ENCODE measurements at places on chromosomes 1 and 21.

DNA sequence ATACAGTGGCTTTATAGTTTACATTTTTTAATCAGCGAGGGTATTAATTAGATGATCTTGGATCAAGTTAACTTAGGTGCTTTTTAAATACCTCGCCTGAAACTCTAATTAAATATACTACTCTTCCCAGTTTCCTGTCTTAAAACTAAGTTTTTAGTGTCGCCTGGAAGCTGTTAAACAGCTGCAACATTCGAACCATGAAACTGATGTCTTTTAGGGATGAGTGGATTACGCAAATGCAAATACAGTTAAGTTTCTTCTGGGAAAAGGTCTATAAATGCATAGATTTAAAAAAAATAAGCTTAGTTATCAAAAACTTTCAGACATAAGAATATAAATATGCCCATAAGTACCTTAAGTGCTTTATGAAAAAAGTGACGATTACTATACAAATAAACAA, 228.3 kb downstream of the PTPRC start:
- DNase-seq = no peak

DNA sequence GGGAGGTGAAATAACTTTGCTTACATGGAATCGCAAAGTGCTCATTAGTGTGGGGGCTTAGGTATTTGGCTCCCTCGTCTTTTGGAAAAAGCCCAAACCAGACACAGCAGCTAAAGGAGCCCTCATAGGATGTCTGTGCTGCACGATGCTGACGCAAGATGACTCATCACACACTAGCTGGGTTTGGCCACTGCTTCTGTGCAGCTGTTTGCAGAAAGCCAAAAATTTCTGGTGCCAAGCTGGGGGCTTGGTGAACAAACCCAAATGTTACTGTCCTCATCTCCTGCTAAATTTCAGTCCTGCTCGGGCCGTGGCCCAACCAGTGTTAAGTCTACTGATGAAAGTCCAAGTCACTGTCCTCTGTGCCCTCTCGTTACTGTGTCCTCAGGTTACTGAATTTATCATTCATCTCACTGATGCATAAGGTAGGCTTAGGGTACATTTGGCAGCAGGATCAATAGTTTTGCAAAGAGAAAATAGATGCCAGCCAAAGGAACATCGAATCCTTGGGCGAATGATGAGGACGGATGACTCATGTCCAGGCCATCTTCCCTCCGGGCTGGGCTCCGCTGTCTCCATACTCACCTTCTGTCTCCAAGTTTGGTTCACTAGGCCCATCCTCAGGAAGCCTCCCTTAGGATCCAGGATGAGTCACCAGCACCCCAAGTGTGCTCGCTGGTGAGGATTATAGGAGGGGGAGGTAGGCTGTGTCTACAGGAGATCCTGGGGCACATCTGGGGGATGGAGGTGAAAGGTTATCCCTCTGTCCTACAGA, 177.7 kb downstream of the ADSS2 start:
- no peak for DNase-seq

- peak; percentile 24 for DNase-seq
These were observed 24.8 kb downstream of the PCSK9 start for GRCh38 chr1:55064071-55064581.

GRCh38 chr1:244970236-244970743, 105.9 kb upstream of the HNRNPU start:
- peak; percentile 88 for DNase-seq

DNA sequence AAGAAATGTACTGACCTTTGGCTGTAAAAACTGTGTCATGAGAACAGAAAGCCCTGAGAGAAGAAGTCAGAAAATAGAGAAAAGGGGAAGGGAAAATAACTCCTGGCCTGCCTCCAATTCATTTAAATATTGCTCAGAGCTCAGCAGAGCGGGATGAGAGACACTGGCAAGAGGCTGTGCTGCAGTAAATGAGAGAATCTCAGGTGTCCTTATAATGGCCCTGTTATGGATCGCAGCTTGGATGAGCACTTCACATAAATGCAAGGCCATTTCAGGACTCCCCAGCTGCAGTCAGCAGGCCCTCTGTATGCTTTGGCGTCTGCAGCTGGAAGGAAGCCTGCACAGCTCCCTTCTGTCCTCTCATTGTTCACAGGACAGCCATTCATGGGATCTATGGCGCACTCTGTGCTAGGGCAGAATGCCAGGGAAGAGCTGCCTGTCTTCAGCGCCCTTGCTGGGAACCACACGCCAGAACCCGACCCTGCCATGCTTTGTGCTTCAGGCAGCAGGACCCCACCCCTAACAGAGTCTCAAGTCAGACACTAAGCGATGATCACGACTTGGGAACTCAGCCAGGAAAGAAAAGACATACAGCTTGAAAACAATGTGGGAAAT, 20.7 kb upstream of the ABCB10 start:
- DNase-seq = peak; percentile 54

GRCh38 chr1:48558366-48558765, 86.4 kb upstream of the SPATA6 start:
- no peak for DNase-seq

DNA sequence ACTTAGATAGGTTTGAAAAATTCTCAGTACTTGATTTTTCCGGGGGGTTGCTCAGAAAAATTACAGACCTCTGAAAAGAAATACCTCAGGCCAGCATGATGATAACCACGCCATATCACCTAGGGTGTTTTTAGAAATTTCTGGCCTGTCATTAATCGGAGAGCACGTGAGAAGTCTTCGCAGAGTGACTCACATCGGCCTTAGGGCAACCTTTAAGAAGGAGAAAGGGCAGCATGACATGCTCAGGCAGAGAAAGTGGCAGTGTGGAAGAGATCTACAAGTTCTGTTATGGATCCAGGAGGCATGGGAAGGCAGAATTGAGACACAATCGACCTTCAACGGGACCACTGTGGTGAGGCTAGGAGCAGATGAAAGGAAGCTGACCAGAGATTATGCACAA, 506.3 kb downstream of the LMO4 start:
- no peak for DNase-seq

DNA sequence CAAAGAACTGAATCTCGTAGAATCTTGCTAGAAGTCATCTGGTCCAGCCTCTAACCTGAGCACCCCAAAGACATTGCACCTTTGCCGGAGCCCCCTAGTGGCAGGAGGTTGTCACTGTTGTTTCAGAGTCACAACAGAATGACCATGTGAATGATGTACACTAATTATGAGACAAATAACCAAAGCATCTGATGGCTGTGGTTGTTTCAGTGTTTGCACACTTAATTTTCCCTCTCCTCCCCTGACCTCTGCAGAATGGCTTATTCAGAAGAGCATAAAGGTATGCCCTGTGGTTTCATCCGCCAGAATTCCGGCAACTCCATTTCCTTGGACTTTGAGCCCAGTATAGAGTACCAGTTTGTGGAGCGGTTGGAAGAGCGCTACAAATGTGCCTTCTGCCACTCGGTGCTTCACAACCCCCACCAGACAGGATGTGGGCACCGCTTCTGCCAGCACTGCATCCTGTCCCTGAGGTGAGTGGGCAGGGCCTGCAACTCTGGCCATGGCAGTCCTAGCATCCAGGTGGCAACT, 26.4 kb downstream of the TRAF5 start:
- no peak for DNase-seq

GRCh38 chr1:53324728-53325297, 3.1 kb downstream of the LRP8 start:
- DNase-seq = no peak

DNA sequence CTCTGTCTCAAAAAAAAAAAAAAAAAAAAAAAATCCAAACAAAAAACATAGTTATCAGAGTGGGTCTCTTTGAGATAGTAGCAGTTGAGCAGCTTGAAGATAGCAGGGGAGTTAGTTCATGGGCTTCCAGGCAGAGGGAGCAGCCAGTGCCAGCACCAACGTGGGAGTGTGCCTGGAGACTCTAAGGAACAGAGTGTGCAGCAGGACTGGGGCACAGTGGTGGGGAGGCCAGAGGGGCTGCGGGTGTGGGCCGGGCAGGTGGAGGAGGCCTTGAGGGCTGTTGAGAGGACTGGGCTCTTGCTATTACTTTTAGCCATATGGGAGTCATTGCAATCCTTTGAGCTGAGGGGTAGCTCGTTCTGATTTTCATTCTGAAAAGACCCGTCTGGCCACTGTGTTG, 63.8 kb downstream of the RYR2 start:
- DNase-seq = no peak

DNA sequence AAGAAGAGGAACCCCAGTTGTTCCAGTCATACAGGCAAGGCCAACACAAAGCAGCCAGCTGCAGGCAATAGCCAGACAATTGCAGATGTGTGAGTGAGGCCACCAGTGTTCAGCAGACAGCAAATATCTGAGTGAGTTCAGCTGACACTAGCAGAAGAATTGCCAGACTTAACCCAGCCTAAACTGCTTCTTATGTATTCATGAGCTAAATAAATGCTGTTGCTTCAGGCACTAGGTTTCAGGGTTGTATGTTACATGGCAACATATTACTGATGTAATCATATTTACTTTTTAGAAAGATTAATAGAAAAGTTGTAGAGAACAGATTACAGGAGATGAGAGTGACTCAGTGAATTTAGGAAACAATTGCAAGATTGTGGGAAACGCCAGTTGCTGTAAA, 129.8 kb upstream of the CHODL start:
- no peak for DNase-seq

GRCh38 chr1:204102029-204102611, 29.2 kb downstream of the SOX13 start:
- DNase-seq = no peak

- no peak for DNase-seq
These were observed at the start of gene AGRN for GRCh38 chr1:1020000-1020404. AGRN (plus strand) TSS chr1:1020120; CDS start chr1:1020173, 53 bp downstream.

GRCh38 chr21:45338311-45339017, 50.8 kb upstream of the POFUT2 start:
- no peak for DNase-seq

- no peak for DNase-seq
These were observed 608.7 kb downstream of the PLPP3 start for GRCh38 chr1:55970526-55971110.

Data from NCI-H1436 (cell line).